ENCODE measurements at places on chromosomes 4 and X. TPM values are rescaled to one million over a fixed set of nuclear protein-coding genes. Genes with fewer than 3 reads are reported as not detected.

Gene TCEAL6
- not detected for total RNA-seq

Gene DNAAF6
- not detected for total RNA-seq

Gene ARSD
- total RNA-seq: 32.5 TPM

DNA sequence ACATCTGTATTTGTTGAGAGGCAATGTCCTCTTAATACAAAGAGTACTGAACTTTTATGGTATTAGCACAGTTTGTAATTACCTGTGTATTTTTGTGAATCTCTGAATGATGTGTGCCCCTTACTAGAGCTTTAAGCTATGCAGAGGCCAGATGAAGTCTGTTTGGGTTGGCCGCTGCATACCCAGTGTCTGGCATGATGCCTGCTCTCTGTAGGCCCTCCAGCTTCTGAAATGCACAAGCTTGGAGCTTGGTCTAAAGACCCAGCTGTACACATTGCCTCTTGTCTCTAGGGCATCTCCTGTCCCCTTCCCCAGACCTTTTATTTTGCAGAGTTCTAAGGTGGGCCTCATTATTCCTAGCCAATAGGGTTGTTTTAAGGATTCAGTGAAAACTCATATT is 68.6 kb downstream of the CDS1 start:
- DNase-seq: no peak

- no peak for DNase-seq
These were observed 56.7 kb upstream of the ATOH1 start for GRCh38 chr4:93771640-93772411.

DNA sequence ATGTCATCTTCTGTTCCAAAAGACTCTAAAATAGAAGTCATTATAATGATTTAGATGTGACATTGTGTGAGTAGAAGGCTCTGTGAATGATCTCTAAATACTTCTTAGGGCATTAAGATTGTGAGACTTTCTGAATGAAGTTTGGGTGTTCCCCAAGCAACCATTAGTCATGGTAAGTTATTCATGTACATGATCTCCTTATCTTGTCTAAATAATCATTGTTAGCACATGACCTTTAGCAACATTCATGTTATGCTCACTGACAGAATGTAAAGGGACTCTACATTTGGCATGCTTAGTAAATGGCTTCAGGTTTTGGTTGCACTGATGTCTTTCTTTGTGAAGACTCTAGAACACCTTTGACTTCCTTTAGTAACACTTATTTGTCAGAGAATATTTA is 140.8 kb upstream of the AGA start:
- no peak for DNase-seq

GRCh38 chrX:51484616-51485015 is 11.8 kb downstream of the NUDT11 start:
- no peak for DNase-seq

DNA sequence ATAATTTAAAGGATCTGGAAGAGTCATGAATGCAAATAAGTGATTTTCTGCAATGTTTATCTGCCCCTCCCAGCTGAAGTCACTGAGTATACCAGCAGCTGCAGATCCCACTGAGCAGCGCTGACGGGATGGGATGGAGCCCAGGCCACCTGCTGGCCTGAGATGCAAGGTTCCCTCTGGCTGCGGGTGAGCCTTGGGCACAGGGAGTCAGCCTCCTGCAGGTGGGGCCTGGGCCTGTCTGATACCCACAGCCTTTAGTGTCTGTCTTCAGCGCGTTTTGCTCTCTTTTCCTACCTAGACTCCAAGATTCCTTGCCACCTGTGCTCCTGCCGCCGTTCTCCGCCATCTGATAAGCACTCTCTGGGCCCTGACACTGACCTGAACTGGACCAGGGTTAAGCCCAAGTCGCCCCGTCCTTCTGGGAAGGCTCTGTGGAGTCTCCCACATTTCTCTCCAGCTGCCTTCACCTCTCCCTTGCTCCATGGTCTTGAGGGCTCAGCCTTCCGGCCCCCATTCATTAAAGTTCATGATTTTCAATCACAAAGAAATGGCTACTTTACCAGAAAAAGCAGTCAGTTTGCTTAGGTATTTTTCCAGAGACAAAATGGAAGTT is 223.1 kb upstream of the FAT1 start:
- no peak for DNase-seq

DNA sequence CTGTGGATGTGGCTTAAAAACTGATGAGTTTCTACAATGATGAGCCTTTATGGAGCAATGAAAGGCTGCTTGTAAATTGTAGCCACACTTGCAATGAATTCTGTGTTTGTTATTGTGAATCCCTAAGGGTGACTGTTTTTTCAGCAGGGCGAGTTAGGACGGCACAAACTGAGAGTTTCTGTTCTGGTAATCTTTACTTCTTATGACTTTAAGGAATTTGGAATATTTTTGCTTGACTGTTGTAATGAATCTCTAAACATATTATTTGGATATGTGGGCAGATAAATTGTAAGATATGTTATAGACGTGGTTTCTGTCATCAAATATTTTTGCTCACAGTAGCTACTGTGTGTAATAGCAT is 22.2 kb downstream of the RBPJ start:
- DNase-seq: no peak

DNA sequence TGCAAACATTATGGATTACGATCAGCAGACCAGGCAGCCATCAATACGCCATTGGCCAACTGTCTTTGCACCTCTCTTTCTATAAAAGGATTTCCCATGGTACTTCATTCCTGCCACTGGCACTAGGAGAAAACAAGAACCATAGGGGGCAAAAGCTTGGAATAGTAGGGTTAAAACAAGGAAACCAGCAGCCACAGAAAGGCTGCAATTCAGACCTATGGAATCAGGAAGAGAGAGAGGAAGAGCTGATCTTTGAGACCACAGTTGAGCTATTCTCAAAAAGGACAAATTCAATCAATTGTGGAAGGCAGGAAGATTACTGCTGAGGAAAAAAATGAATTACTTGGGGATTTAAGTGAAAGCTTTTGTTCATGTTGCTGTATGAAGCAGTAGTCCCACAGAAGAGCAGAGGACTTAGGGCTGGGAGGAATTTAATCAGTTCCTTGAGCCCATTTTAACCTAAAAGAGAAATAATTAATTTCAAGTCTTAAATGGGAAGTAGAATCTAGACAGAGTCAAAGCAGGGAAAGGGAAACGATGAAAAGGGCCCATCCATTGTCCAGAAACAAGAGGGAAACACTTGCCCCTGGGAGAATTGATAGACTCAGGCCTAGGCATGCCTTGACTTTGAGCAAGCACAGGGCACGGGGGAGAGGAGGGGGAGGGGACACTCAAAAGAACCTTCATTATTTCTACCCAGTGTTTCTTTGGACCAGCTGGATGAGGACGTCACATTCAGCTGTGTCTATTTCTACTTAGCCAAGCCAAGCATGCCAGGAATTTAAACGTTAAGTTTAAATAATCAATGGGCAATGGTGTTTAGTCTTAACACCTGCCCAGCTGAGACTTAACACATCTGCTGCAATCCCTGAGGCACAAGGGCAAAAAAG is 50.7 kb downstream of the SCD5 start:
- DNase-seq: no peak

- DNase-seq: no peak
These were observed 55.8 kb upstream of the BCOR start for GRCh38 chrX:40153345-40154249.

DNA sequence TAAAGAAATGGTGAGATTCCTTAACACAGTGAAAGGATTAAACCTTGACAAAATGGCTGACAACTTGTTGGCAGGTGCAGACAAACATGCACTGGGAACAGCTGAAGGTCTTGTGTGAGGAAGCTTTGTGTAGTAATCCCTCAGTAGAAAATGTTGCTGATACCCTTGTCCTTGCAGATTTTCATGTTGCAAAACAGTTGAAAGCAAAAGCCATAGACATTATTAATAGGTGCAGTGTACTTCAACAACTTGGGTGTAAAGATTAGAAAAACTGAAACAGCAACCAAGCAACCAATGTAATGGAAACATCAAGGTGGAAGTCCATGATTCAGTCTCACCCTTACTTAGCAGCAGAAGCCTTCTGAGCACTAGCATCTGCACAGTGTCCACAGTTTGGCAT is 29.8 kb downstream of the UGT2B7 start:
- no peak for DNase-seq

DNA sequence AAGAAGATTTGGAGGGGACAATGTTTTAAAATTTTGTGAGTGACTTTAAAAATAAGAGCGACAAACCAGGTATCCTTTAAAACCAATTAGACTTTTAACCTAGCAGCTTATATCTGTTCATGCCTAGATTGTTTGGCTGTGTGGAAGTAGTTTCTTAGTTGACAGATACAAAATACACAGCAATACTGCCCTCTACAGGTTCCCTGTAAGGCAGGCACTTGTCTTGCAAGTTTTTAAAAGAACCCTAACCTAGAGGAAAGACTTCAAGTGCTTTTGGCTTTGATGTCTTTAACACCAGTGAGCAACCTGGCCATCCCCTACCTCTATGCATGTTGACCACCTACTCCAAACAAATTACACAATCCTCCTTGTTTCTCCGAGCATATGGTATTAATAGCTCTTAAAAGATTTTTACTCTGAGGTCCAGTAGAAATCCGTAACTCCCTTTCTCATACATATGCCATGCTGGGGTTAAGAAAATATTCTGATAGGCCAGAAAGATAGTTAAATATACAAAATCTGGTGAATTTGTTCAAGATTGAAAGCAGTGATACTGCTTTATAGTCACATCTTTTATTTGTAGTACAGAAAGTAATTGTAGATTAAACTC is 273.0 kb downstream of the ARHGAP24 start:
- DNase-seq: peak; percentile 72

- DNase-seq: no peak
These were observed 687.9 kb downstream of the ARAP2 start for GRCh38 chr4:35556387-35556786.

DNA sequence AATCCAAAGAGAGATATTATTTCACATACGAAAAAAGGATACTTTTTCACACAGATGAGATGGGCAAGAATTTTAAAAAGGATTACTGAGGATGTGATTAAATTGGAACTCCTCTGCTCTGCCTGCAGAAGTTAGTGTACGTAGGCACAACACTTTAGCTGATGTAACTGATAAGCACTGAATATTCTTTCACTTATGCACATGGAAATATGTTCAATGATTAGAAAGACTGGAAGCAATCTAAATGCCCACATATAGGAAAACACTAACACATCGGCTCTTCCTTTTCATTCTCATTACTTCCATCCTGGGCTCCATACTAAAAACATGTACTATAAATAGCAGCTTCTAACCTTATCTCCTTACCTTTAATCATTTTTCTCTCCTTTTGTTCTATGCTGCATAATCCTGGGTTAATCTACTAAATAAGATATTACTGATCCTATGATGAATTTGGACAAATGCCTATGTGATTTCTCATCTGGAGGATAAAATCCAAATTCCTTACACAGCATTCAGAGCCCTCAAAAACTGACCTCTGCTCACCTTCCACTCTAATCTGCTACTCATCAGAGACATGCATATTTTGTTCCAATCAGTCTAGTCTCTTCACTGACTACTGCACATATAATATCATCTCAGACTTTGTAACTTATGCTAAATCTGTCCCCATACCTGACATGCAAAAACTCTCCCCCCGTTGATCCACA is 197.8 kb downstream of the PDGFC start:
- DNase-seq: no peak

DNA sequence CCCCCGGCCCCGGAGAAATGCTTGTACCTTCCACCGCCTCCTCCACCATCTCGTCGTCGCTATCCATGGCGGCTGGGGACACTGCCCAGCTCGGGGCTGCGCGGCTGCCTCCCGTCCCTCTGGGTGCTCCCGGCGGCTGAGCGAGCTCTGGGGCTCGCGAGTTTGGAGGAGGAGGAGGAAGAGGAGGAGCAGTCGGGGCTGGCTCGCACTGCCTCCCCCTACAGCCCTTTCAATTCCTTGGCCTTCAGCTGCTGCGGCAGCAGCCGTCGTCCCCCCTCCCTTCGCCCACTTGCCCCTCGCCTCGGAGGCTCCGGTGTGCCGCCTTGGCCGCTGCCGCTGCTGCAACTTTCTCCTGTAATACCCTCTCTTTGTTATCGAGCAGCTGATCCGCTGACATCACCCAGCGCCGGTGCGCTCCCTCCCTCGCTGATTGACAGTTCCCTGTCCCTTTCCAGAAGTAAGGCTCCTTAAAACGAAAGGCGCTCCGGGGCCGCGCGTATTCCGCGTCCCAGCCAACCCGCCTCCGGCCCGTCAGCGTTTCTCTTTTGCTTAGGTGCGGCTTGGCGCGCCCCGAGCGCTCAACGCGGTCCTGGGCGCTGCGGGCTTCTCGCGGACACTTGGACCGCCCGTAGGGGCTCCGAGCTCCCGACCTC is at the start of gene SETD7:
Gene SETD7, minus strand, starts transcription at position 149 of the 653 bp plus-strand sequence. Its CDS starts 82 bp downstream, at position 67.
- DNase-seq: no peak

DNA sequence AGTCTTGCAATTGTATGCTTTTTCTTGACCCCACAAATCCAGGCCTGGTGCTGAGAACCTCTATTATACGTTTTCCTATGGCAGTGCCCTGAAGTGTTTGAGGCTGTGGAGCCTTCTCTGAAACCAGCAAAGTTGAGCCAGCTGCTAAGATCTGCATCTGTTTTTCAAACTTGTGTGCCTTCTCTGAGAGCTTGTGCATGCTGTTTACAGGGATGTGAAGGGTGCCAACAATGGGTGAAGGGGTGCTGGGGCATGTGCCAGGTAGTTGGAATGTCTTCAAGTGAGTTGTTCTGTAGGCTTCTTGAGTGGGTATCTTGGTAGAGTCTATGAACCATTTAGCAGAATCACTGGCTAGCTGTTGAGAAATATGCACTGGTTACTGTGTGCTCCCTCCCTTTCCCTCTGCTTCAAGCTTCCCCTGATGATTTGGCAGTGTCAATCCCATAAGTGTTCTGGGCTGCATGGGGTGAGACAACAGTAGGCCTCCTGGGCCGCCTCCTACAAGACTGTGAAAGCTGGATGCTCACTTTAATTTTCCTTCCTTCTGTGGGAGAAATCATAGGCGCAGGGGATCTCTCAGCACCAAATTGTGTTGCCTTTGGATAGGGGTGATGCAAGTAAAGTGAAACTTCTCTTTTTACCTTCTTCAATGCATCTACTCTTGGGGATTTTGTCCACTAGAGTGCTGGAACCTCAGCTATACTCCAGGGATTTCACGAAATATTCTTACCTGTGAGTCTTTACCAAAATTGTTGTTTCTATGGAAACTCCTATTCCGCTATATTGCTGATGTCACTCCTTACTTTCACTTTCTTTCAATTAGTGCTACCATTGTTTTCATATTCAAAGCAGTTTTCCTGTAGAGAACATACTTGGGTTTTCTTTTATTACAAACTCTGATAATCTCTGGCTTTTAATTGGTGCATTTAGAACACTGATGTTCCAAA is 30.0 kb downstream of the ITM2A start:
- DNase-seq: no peak

DNA sequence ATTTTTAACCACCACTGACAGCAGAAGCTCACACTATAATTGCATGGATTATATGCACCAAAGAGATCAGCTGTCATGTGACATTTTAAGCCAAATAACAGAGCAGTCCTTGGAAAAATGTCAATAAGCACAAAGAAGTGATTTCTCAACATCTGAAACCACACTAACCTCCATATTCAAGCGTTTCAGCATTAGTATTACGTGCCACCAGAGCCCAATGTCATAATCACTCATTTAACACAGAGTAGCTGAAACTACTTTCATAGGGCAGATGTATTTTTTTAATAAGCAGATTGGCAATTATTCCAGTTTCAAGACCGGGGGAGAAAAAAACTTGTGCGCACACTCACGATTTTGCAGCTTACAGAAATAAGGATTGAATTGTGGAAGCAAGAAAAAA is 76.6 kb downstream of the SH3KBP1 start:
- DNase-seq: no peak

- no peak for DNase-seq
These were observed 6.6 kb upstream of the ENOX2 start for GRCh38 chrX:130909469-130910136.

- no peak for DNase-seq
These were observed 101.6 kb downstream of the PARM1 start for GRCh38 chr4:75034523-75034922.

GRCh38 chrX:39975101-39975925 is 122.4 kb downstream of the BCOR start:
- DNase-seq: no peak
